A549 treated with GW870086 at 1 μM for 4 hours (cell line): ENCODE measurements at places on chromosomes 2 and 18. TPM values are rescaled to one million over a fixed set of nuclear protein-coding genes. Genes with fewer than 3 reads are reported as not detected.

Gene RNMT
- total RNA-seq: 17.1 to 19.7 TPM (median 17.7 TPM) in 5 replicates

Gene RAB17
- 0.16 to 0.71 TPM (median 0.34 TPM) in 5 replicates for total RNA-seq

Gene NEU2
- total RNA-seq: not detected in 5 replicates

Gene DSC1
- total RNA-seq: not detected in 5 replicates

Gene IL1RN
- 0.10 to 0.62 TPM (median 0.53 TPM) in 5 replicates for total RNA-seq

Gene KLHL41
- 0.08 to 0.17 TPM (median 0.11 TPM) in 4 of 5 replicates, not detected in the other for total RNA-seq

Gene CPLX4
- not detected in 5 replicates for total RNA-seq

Gene CEP192
- total RNA-seq: 5.9 to 9.5 TPM (median 8.1 TPM) in 5 replicates

Gene SGPP2
- total RNA-seq: 0.32 to 0.60 TPM (median 0.45 TPM) in 5 replicates

Gene DNAJC5G
- not detected in 5 replicates for total RNA-seq

Gene APCDD1
- not detected in 5 replicates for total RNA-seq

Gene CXCR1
- not detected in 5 replicates for total RNA-seq

Gene CFC1
- 0.09 TPM in 1 of 5 replicates, not detected in the others for total RNA-seq

Gene REG1B
- total RNA-seq: not detected in 5 replicates

Gene MAL
- total RNA-seq: not detected in 5 replicates

Gene SPC25
- 17.5 to 23.6 TPM (median 19.1 TPM) in 5 replicates for total RNA-seq

Gene ANKAR
- total RNA-seq: 0.25 to 2.1 TPM (median 1.6 TPM) in 5 replicates

Gene GALNT14
- 41.6 to 52.6 TPM (median 43.2 TPM) in 5 replicates for total RNA-seq

Gene HJURP
- total RNA-seq: 58.2 to 64.5 TPM (median 61.4 TPM) in 5 replicates

Gene CAPN13
- total RNA-seq: 0.14 to 0.15 TPM in 2 of 5 replicates, not detected in the others

Gene SP9
- total RNA-seq: 1.9 to 2.7 TPM (median 2.5 TPM) in 5 replicates

Gene GPR39
- 7.2 to 9.0 TPM (median 8.1 TPM) in 5 replicates for total RNA-seq

Gene AQP12A
- total RNA-seq: not detected in 5 replicates

Gene AOX1
- total RNA-seq: 3.8 to 7.2 TPM (median 4.9 TPM) in 5 replicates

Gene EPC2
- 7.5 to 10.7 TPM (median 10.2 TPM) in 5 replicates for total RNA-seq

Gene SERPINB3
- 0.07 to 0.13 TPM (median 0.10 TPM) in 3 of 5 replicates, not detected in the others for total RNA-seq

Gene LIMS1
- 46.5 to 70.3 TPM (median 68.3 TPM) in 5 replicates for total RNA-seq

Gene MALL
- 166 to 184 TPM (median 172 TPM) in 5 replicates for total RNA-seq
